ENCODE measurements at places on chromosomes 12 and 14.
A peak's percentile ranks its signal among the peaks of the same experiment; 100 is the strongest.

DNA sequence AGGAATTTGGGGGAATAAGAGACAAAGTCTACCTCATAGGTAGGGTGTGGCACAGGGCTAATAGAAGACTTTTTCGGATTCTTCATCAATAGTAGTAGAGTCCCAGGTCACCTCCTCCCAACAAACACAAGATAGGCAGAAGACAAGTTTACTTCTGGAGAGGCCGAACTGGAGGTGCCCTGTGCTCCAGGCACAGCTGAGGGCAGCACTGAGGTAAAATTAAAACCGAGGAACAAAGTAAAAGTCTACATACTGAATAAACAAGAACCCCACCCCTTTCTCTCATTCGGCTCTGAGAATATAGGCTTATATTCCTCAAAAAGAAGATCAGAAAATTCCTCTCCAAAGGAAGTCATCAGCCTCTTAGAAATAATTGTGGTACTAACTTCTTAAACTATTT lies 161.5 kb downstream of the SEC23A start:
- DNase-seq, result no peak

DNA sequence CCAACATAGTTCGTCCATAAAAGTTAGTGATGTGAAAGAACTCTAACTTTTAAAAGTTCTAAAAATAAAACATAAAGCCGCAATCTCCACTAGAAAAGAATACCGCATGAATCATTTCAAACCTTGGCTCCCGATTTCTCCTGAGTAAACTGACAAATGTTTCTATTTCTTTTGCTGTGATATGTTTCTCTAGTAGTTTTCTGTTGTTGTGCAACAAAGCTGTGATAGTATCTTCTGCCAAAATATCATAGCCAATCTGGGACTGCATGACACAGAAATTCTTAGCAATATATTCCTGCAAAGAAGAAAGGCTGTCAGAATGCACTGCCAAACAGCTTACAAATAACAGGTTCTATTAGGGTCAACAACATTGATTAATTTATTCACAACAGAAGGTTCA lies 174.0 kb downstream of the ITPR2 start:
- DNase-seq, result peak; percentile 27

- no peak for DNase-seq
These were observed 428.2 kb downstream of the RAD51B start for GRCh38 chr14:68247676-68248268.

GRCh38 chr14:66468778-66469367 lies 17.3 kb upstream of the CCDC196 start:
- DNase-seq, result no peak

Measured in EH (cell line).